Stimulated activated CD4-positive, alpha-beta T cell treated with anti-CD3 and anti-CD28 coated beads, TNF-alpha, amount 100 ng/mL, for 24 hours (primary cell): ENCODE measurements at places on chromosomes 6 and 20.

GRCh38 chr6:106799031-106799894 is 169.9 kb downstream of the QRSL1 start:
- no peak for DNase-seq

- no peak for DNase-seq
Measured at GRCh38 chr6:63793465-63794137, 158.0 kb downstream of the PHF3 start.

GRCh38 chr6:33189625-33190448 is 2.4 kb downstream of the COL11A2 start:
- no peak for DNase-seq

- no peak for DNase-seq
Measured at GRCh38 chr6:44316481-44316880, 3.3 kb upstream of the AARS2 start.

DNA sequence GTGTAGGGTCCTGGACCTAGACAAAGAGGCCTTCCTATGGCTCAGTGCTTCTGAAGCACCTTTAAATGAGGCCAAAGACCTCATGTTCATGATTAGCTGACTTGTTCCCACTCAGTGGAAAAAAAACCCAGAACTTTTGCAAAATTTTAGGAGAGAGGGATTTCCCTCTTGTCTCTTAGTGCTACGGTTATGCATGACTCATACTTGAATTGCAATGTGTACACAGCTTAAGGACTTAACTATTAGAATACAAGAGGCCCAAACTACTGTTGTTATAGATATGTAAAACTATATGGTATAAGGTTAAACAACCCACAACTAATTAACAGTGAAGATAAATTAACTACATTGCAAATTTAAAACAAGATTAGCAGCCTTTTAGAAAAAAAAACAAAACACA is 32.3 kb upstream of the HLA-A start:
- no peak for DNase-seq

GRCh38 chr6:26249707-26249956 is 115.4 kb upstream of the BTN3A2 start:
- no peak for DNase-seq

GRCh38 chr6:149028767-149029405 is 282.1 kb downstream of the UST start:
- DNase-seq: peak; percentile 74

- no peak for DNase-seq
Measured at GRCh38 chr20:52004715-52005114, 186.9 kb downstream of the ZFP64 start.
